ENCODE measurements at places on chromosomes 16 and 17.

GRCh38 chr16:4689091-4689671 lies 4.2 kb upstream of the NUDT16L1 start:
- no peak for DNase-seq

- DNase-seq = peak; percentile 17
Measured at GRCh38 chr17:4499431-4500190, 930 bp downstream of the SPNS2 start.

- no peak for DNase-seq
Measured at GRCh38 chr16:87143661-87144121, 173.5 kb downstream of the C16orf95 start.

GRCh38 chr17:47629826-47630225 lies 19.9 kb upstream of the KPNB1 start:
- DNase-seq = no peak

DNA sequence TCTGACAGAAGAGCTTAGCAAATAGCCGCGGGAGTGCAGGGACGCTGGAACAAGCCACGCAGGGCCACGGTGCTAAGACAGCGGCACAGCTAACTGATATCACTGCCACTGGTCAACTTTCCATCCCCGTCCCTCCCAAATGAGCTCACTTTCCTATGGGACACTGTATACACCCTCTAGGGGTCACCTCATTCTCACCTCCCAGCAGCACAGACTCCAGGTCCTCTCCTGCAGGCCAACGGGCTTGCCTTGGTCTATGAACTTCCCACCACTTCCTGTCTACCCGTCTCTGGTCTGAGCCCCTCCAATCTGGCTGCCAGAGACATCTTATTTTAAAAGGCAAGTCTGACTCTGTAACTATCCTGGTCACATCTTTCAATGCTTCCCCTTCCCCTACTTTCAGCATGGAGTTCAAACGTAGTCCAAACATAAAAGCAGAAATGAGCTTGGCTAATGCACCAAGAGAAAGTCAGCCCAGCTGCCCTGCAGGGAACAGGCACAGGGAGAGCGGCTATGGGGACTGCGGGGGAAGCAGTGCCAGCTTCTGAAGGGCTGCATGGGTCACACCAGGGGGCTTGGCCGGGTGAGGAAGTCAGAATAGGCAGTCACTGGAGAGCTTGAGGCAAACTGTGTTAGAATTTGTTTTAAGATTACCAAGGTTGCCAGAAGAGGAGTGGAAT lies 26.3 kb upstream of the SLC38A8 start:
- no peak for DNase-seq

DNA sequence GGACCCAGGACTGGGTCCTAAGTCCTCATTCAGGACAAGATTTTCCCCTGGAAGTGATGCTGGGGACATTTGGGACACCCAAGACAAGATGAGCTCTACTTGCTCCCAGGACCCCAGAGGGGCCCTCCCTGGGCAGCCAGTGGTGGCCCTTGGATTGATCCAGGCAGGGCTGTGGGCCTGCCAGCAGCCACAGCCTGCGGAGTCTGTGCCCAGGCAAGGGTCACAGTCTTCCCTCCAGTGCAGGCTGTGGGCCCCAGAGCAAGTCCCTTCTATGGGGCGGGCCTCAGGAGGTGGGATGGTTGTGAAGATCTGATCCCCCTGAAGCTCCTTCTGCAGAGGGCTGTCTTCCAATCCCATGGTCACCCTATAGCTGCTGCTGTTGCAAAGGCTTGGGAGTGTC lies 12.6 kb downstream of the CA7 start:
- DNase-seq = no peak

DNA sequence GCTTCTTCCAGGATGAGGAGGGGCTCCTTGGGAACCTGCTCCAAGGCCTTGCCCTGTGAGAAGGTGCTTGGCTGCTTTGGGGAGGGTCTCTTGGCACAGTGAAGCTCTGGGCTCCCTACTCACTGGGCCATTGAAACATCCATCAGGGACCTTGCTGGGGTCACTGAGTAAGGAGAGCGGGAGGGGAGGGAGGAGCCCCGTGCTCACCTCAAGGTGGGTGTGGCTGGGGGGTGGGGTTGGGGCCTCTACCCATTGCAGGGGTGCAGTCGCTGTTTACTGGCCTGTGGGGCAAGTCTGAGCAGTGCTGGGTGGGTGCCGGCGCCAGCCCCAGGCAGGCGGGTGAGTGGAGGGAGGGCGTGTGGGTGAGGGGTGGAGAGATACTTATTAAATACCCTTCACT lies 9.9 kb downstream of the TNS4 start:
- DNase-seq = no peak

GRCh38 chr16:66581246-66581952 lies 2.1 kb downstream of the CMTM2 start:
- no peak for DNase-seq

DNA sequence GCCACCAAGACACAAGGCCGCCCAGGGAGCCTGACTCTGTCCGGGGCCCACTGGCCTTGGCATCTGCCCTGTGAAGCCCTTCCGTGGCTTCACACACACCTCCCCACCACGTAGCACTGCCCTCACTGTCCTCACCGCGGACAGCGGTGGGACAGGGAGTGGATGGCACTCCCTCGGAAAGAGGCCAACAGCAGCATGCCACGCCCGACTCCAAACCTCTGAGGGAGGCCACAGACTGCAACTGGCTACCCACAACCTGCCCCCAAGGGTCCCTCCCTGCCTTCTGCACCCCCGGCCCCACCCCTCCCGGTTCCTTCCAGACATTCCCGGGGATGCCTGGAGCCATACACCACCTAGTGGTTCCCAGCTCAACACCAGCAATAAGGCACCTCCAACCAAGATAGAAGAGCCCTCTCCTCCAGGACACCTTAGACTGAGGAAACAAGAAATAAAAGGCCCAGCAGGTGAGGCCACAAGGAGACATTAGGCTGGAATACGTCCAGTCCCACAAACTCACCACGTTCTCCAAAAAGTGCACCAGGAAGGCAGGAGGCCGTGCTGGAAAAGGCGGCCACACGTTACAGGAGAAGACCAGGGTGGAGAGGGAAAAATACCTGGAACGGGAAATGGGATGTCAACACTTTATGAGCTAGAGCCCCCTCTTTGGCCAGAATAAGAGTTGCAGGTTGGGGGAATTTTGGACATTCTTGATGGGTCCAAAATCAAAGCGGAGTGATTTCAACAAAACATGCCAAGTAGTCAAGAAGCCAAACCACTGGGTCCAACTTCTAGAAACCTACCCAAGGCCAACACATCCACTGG lies 310.0 kb downstream of the SOX9 start:
- no peak for DNase-seq

DNA sequence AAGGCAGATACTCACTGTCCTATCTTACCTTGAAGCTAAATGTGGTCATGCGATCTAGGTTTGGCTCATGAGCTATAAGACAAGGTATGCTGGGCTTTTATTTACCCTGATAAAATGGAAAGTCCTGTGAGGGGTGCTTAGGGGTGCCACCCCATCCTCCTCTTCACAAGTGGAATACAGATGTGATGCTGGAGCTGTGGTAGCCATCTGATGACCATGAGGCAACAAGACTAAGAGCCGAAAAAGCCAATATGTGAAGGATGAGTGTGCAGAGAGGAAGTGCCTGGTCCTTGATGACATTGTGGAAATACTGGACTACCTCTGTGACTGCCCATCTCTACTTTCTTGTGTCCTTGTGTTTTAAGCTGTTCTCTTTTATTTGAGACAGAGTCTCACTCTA lies 58.1 kb upstream of the TMC5 start:
- no peak for DNase-seq

DNA sequence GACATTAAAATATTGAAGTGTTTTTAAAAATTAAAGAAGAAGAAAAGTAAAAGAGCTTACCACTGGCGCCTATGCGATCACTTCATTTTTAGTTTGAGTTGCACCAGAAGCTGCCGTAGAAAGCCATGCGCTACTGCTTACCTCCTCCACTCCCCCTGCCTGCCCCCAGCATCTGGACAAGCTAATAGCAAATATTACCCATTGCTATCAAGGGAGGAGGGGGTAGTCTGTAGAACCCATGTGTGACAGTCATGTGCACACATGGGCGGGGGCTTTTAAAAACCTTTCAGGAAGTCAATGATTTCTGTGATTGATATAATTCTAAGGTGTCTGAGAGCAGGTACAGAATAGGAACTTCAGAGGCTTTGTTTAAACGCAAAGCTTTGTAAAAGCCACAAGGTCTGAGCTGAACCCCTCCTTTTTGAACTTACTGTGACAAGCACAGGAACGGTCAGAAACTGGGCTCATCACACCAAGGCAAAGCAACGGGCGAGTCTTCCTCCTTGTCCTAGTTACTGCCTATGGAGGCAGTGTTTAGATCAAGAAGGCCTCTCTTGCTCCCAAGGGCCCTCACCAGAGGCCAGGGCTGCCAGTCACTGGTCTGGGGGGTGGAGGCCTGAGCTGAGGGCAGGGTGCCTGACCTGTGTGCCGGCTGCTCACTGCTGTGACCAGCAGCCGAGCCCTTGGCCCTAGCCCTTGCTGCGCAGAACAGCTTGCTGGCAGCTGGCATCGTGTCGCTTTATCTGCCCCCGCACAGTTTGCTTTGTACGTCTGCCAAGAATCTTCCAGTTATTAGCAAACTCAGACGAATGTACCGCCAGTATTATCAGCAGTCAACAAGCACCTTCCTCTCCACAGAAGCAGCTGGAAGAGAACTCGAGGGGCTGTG lies 15.0 kb downstream of the GINS2 start:
- DNase-seq = no peak

Data from stimulated activated CD8-positive, alpha-beta memory T cell treated with anti-CD3 and anti-CD28 coated beads, Interleukin-7, amount 100 ng/mL, for 4 hours (primary cell).